ENCODE measurements at places on chromosomes 11 and 22.

- DNase-seq: no peak
Observed at GRCh38 chr11:96088914-96089313, 165.0 kb upstream of the MTMR2 start.

- DNase-seq: peak; percentile 72
Observed at GRCh38 chr11:108037636-108038035, 28.9 kb downstream of the CUL5 start.

DNA sequence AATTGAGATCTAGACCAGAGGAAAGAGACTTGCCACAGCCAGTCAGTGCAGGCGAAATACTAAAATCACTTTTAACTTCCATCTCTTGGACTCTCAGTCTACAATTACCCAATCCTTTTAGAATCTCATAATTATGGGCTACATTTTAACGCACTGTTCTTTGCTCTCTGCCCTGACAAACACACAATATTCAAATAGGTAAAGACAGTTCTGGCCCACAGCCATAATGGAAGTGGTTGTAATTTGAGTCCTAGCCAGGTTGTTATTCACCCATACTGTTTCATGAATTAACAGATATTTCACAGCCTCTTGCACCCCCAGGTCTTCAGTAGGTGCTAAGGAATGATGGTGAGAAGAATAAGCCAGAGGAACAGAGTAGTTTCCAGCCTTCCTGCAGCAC is 830 bp downstream of the C11orf97 start:
- no peak for DNase-seq

GRCh38 chr11:108518581-108518980 is 20.4 kb upstream of the POGLUT3 start:
- no peak for DNase-seq

DNA sequence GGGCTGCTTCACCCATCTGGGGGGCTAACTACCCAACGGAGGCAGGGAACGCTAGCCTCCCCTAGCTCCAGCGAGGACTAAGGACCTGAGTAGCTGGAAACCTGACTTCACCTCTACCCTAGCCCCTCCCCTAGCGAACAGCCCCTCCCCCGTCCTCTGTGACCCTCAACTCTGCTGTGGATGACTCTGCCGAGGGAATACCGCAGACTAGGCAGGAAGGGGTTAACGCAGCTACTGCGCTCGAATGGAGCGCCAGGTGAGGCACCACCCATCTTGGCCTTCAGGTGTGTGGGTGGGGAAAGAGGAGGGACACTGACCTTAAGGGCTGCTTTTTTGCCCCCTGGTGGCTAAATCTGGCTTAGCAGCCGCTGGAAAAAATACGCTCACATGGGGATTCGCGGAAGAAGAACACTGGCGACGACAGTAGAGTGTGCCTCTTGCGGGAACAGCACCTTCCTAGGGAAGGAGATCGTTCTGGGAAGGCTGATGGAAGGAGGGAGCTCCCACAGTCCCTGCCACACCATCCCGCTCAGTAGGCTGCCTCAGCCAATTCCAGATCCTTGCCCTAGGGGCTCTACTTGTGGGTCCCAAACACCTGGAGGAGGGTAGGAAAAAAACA is 4.5 kb upstream of the BCL9L start:
- DNase-seq: peak; percentile 79

DNA sequence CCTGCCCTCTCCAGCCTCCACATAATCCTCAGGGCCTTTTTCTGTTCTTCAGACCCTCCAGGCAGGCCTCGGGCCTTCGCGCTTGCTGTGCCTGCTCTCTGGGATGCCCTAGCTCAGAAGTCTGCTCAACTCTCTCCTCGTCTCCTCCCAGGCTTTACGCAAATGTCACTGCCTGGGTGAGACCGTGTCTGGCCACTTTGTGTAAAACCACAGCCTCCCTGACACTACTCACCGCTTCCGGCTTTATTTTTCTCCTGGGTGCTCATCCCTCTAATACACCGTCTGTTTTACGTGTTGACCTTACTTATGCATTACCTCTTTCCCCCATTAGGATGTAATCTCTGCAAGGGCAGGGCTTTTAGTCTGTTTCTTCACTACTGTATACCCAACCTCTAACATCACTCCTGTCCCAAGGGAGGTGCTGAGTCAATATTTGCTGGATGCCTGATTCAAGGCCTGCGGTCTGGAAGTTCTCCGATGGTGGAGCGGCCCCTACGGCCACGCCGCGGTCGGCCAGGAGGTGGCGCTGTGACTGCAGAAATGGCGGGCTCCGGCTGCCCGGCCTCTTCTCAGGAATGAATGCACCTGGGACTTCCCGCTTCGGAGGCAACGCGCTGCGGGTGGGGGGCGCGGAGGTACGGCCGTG is 58.2 kb upstream of the THY1 start:
- peak; percentile 86 for DNase-seq

DNA sequence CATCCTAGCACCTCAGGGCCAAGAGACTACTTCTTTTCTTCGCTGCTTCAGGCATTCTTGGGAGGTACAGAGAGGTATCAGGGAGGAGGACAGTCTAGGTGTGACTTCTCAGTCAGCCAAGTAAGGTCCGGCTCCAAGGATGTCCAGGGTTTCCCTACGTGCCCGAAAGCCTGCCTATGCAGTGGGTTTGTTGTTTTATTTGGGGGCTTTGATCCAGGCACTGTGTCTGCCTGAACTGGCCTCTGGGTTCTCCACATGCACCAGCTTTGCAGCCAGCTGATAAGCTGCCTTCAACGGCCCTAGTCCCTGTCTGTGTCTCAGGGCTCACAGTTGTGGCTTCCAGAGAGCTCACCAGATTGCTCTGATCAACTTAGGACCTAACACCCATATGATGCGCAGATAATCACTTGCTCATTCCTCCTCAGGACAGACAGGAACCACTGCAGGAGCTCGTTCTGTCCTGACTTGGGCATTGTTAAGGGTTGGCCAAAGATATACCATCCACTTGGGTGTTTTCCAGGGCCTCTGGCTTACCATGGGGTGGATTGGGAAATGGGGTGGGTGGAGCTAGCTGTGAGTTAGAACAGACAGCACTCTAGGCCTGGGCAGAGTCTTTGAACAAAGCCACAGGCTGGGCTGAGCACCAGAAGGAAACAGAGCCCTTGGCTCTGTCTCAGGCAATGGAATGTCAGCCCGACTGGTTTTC is 45.5 kb upstream of the CRYBB3 start:
- peak; percentile 56 for DNase-seq

- no peak for DNase-seq
Observed at GRCh38 chr11:85619499-85619898, 7.6 kb downstream of the DLG2 start.

DNA sequence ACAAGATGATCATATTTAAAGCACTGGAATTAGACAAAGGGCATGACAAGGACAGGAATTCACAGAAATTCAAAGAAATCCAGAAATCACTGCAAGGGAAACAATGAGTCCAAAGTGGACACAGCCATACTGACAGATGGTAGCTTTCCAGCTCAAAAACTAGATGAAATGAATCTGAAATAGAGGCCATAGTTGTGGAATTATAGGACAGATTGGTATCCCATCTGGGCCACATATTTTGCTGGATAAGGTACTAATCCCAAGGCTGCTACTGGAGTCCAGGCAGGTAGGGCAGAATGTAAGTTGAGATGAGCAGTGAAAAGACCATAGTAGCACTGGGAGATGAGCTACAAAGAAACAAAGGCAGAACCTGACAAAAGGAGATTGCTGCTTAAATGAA is 258.3 kb upstream of the ANO3 start:
- no peak for DNase-seq

DNA sequence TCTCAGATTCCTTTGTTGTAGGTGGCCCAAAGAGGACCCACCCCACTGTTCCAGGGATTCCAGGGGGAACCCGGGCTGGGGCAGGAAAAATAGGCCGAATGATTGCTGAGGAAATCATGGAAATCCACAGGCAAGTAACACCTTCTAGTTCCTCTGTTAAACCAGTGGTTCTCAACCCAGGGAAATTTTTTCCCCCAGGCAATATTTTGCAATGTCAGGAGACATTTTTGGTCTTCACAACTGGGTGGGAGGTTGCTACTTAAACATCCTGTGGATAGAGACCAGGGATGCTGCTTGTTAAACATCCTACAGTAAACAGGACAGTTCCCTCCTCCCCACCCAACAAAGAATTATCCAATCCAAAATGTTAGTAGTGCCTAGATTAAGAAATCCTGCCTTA is 84.7 kb downstream of the BTBD10 start:
- peak; percentile 13 for DNase-seq

GRCh38 chr11:86930957-86931547 is 24.1 kb downstream of the FZD4 start:
- no peak for DNase-seq

DNA sequence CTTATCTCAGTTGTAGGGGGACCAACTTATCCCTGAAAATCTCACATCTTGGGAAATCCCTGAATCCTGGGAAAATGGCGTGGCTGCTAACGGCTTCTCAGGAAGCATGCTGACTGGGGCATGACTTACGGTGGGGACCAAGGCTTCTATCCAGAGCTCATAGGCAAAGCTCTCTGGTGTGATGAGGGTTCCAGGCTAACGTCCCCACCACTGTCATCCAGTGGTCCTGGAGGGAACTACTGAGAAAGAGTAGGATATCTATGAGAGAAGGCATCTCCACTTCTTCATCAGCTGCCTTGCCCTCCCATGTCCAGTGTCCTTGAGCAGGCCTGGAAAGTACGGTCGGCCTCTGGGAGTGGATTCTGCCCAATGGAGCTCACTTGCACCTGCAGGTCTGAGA is 210.4 kb upstream of the B3GAT1 start:
- no peak for DNase-seq

GRCh38 chr22:27874185-27874584 is 44.9 kb downstream of the PITPNB start:
- no peak for DNase-seq

GRCh38 chr11:109241988-109242536 is 179.9 kb upstream of the C11orf87 start:
- no peak for DNase-seq

GRCh38 chr11:84806354-84806753 is 820.8 kb downstream of the DLG2 start:
- no peak for DNase-seq

DNA sequence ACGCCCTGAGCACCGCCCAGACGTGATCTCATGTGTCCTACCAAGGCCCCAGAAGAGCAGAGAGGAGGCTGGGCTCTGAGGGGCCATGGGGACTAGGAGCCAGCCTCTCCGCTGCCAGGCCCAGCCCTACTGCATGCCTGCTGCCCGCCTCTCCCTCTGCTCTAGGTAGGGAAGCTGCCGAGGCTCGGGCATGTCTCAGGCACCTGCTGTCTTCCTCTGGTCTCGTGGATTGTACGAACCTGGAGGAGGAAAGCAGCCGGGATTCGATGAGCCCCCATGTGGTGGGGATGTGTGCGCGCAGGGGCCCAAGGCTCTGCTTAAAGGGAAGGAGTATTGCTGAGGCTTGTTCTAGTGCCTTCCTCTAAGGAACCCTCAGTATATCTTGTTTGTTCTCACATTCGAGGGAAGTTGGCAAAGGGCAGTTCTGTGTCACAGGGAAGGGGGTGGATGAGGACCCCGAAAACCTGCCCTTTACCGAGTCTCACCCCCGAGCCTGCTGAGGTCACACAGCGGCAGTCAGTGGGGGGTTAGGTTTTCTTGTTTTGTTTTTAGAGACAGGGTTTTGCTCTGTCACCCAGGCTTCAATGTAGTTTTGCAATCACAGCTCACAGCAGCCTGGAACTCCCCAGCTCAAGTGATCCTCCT is 21.2 kb downstream of the DAGLA start:
- peak; percentile 21 for DNase-seq

- DNase-seq: no peak
Observed at GRCh38 chr22:20646906-20647305, 127.0 kb upstream of the SERPIND1 start.

DNA sequence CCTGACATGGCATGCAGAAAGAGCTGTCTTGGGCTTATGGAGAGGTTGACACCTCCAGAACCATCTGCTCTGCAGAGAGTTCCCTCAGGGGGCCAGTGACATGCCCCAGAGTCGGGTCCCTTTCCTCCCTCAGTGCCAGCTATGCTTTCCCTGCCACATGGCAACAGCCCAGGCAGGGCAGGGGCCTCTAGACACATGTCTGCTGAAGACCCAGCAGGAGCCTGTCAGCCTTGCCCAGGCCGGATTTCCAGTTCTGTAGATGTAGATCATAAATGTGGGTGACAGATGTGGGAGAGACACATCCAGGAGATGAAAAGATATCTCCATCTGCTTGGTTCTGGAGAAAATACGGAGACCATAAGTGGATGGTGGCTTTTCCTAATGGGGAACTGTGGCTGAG is 25.5 kb downstream of the NAV2 start:
- no peak for DNase-seq

DNA sequence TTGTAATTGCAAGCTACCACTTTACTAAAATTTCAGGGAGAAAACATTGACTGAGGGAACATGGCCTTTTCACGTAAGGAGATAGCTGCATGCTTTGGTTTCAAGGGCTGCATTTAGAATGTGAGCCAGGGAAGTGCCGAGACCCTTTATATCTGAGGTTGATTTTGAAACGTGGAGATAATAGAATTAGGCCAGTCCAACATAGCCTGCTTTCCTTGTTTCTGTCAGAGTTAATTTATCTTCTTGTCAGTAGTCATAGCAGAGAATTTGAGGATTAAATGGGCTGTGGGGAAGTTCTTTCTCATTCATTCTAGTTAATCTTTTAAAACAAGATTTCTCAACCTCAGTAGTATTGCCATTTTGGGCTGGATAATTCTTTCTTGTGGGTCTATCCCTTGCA is 12.2 kb downstream of the ALKBH3 start:
- no peak for DNase-seq

- DNase-seq: no peak
Observed at GRCh38 chr11:82857145-82857544, 43.1 kb downstream of the PRCP start.

DNA sequence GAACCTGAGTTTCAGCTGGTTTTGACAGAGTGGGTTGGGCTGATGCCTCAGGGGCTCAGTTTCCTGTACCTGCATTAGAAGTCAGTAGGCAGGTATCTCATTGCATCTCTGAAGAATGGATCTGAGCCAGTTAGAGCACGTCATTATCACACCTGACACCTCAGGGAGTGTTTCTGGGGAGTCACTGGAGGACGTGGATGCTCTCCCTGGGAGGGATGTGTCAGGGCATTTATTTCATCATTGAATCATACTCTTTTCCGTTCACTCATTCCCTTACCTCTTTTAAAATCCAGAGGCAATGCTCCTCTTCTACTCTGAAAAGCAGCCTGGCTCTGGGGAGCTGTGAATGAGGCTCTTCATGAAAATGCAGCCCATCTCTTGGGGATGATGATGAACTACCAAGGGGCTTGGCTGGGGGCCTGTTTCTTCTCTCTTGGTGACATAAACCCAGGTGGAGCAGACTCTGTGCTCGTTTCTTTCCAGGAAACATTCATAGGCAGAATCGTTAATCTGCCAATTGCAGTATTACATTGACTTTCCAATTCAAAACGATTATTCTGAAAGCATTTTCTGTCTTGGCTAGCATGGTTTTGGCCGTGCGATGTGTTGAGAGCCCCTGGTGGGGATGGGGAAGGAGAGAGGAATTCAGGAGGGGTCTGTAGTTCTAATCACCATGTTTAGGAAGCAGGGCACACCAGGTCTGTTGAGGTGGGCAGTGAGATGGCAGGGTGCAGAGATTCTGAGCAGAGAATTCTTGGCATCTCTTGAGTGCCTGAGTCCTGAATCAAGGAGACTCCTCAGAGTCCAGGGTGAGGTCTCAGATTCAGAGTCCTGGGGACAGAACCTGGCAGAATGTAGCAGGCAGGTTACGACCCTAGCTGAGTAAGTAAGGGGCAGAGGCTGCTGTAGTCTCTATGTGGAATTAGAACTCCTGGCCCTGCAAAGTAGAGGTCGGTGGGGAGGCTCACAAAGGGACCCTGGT is 12.6 kb downstream of the PARVA start:
- DNase-seq: no peak

GRCh38 chr22:37328017-37328416 is 45.7 kb downstream of the CYTH4 start:
- peak; percentile 58 for DNase-seq

GRCh38 chr11:96361778-96362177 is 18.8 kb upstream of the MAML2 start:
- peak; percentile 28 for DNase-seq
